ENCODE measurements at places on chromosomes 12 and 14. TPM values are rescaled to one million over a fixed set of nuclear protein-coding genes. Genes with fewer than 3 reads are reported as not detected.

FGD4 gene
- polyA plus RNA-seq, result 24.6 TPM

DNA sequence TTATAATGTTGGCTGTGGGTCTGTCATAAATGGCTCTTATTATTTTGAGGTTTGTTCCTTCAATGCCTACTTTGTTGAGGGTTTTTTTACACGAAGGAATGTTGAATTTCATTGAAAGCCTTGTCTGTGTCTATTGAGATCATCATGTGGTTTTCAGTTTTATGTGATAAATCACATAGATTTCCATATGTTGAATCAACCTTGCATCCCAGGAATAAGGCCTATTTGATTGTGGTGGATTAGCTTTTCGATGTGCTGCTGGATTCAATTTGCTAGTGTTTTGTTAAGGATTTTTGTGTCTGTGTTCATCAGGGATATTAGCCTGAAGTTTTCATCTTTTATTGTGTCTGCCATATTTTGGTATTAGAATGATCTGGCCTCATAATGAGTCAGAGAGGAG is 27.6 kb downstream of the SLC2A13 start:
- no peak for DNase-seq

- no peak for DNase-seq
Observed at GRCh38 chr12:124736115-124737039, 127.3 kb downstream of the SCARB1 start.

DNA sequence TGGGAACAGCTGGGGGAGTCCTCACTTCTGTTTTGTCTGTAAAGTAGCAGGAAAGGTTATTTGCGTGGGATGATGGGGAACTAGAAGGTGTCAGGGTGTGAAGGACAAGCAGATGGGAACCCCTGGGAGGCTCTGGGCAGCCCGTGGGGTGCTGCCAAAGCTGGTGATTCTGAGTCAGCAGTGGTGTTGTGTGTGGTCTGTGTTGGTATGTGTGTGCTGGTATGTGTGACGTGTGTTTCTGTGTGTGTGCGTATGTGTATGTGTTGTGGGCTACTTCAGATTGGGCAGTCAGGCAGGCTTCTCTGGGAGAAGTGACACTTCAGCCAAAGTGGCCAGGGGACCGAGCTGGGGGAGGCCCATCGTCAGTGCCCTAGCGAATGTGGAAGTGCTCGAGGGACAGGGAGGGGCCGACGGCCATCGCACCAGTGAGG is 15.3 kb upstream of the BDKRB2 start:
- peak; percentile 43 for DNase-seq

DNA sequence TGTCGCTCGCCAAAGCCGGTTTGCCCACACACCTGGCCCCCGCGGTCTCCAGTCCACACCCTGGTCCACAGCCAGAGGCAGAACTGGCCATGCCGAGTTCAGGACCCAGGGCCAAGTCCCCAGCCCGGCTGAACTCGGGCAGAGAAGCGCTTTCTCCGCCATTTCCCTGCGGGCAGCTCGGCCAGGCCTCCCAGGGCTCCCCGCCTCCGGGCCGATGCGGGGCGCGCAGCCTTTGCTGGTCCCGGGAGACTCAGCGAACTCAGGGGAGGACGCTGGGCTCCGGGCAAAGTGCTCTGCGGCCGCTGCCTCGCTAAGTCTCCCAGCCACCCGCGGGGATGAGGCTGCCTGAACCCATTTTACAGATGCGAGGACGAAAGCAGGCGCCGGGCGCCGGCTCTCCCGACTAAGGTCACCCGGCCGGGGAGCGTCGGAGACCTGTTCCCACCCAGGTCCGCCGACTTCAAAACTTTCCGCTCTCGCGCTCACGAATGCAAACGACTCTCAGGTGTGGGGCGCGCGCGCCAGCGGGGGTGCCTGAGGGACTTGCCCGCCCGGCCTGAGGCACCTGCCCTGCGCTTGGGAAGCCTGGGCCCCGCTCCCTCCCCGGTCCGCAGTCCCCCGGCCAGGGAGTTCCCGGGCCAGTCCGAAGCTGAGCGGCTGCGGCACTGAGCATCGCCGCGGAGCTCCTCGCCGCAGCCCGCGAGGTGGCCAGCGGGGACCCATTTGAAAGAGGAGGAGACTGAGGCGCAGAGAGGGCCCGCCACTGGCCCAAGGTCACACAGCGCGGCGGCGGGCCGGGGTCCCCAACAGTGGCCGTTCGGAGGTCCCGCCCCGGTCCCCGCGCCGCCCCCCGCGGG is 627 bp downstream of the TESC start:
- no peak for DNase-seq

GRCh38 chr12:52232674-52233461 is at the start of gene KRT7:
Gene KRT7 (plus strand): TSS chr12:52233243. CDS start chr12:52233297, 54 bp downstream.
- no peak for DNase-seq

DNA sequence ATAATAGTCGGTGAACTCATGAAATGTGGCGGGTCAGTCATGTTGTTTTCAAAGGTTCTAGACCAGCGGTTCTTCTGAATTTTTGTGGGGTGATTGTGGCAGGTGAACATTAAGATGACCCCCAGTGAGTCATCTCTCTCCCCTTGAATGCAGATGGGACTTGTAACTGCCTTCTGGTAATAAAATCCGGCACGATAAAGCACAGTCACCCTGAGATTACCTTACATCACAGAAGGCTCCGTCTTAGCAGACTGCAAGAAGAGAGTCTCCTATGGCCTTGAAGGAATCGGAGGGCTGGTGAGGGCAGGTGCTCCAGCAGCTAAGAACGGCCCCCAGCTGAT is 189.6 kb downstream of the FOXN3 start:
- no peak for DNase-seq

- no peak for DNase-seq
Observed at GRCh38 chr14:39291701-39292100, 58.0 kb downstream of the MIA2 start.

- no peak for DNase-seq
Observed at GRCh38 chr14:64232095-64232838, 61.9 kb downstream of the ESR2 start.

All from right lung (tissue), 10 donors.